ENCODE measurements at places on chromosomes 6 and 20.

GRCh38 chr6:137145421-137145820 is 28.0 kb downstream of the IL22RA2 start:
- no peak for DNase-seq

DNA sequence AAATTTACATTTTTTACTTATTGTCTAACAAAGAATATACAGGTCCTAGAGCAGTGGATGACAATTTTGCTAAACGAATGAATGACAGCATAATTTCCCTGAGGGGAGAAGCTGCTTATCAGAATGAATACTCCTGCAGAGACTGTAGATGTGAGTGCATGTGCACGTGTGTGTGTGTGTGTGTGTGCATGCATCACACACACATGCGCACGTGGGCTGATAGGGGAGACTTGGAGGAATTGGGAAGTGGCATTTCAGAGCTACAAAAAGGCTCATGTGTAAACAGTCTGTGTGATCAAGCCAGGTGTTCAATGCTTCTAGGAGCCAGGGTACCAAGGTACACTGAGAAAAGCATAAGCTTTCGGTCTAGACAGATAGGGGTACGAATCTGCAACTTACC is 93.5 kb upstream of the SASH1 start:
- no peak for DNase-seq

- no peak for DNase-seq
These were observed 30.4 kb upstream of the CD93 start for GRCh38 chr20:23116311-23117089.

- no peak for DNase-seq
These were observed 29.9 kb downstream of the KIF13A start for GRCh38 chr6:17957498-17957897.

- DNase-seq, result no peak
These were observed 4.0 kb downstream of the HSPA1B start for GRCh38 chr6:31831350-31832215.

DNA sequence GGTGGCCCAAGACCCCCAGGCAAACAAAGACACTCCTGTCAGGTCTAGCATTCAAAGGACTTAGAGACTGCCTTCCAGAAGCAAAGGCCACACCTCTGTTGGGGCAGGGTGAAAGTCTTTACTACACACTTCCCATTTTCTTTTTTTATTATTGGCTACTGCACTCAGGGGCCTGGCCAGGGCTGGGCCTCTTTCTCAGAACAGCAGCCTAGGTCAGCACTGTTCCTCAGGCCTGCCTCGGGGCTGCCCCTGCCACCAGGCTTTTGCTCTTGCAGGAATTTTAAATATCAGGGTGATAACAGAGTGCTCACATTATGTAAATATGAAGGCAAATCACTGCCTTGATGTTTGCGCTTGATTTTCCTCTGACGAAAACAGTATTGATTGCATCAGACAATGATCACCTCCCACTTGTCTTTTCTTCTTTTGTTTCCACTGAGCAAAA is 18.5 kb downstream of the GSTA4 start:
- no peak for DNase-seq

Data from HFF-Myc (cell line).